Activated T-cell treated with anti-CD3 and anti-CD28 coated beads for 4 hours (primary cell): ENCODE measurements at places on chromosomes 1 and 21.

- DNase-seq, result no peak
Observed at GRCh38 chr1:235563513-235564061, 59.3 kb upstream of the B3GALNT2 start.

GRCh38 chr21:42997053-42997452 is 22.7 kb downstream of the PKNOX1 start:
- no peak for DNase-seq

GRCh38 chr21:18460979-18461378 is 57.4 kb upstream of the TMPRSS15 start:
- no peak for DNase-seq

DNA sequence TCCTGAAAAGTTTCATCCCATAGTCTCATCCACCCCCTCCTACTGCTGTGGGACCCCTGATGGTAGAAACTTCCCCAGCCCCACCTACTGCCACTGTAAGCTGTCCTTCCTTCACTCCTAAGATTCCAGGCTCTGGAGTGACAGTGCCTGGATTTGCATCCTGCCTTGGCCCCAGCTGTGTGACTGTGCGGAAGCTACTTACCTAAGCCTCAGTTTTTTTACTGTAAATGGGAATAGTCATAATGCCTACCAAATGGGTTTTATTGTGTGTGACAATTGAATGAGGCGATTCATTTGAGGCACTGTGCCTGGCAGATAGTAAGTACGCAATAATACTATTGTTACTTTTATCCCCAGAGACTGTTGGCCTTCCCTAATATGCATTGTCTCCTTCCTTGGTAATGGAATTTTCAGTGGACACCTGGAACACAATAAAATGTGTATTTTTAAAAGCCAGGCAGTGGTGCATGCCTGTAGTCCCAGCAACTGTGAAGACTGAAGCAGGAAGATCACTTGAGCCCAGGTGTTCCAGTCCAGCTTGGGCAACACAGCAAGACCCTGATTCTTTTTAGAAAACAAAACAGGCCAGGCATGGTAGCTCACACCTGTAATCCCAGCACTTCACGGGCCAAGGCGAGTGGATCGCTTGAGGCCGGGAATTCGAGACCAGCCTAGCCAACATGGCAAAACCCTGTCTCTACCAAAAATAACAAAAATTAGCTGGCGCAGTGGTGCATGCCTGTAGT is 55.0 kb upstream of the ZNF326 start:
- no peak for DNase-seq

DNA sequence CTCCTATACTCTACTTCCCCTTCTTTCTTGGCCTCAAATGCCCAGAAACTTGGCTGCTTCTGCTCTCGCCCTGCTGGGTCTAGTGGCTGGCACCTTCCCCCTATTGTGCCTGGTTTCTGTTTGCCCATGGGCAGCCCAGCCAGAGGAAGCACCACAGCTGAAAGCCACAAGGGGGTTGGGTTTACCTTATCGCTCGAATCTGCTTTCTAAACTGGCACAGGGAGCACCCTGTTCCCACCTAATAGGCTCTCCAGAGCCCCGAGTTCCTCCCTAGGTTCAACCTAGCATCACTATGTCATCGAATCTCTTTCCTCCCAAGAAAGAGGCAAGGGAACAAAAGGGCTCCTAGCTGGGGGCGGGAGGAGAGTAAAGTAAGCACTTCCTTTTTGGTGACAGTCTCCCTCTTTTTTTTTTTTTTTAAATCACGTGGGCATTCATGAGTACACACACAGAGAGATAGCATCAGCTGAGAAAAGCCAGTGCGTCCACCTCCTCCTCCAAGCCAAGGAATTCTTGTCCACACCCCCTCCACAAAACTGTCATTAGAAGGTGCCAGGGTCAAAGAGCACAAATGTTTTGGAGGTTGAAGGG is 72.8 kb downstream of the PLEKHA6 start:
- peak; percentile 7 for DNase-seq
